ENCODE measurements at places on chromosomes 1 and 21.

GRCh38 chr1:199529324-199529723, 498.2 kb upstream of the NR5A2 start:
- no peak for DNase-seq

- no peak for DNase-seq
Observed at GRCh38 chr1:53375440-53375839, 47.6 kb upstream of the LRP8 start.

DNA sequence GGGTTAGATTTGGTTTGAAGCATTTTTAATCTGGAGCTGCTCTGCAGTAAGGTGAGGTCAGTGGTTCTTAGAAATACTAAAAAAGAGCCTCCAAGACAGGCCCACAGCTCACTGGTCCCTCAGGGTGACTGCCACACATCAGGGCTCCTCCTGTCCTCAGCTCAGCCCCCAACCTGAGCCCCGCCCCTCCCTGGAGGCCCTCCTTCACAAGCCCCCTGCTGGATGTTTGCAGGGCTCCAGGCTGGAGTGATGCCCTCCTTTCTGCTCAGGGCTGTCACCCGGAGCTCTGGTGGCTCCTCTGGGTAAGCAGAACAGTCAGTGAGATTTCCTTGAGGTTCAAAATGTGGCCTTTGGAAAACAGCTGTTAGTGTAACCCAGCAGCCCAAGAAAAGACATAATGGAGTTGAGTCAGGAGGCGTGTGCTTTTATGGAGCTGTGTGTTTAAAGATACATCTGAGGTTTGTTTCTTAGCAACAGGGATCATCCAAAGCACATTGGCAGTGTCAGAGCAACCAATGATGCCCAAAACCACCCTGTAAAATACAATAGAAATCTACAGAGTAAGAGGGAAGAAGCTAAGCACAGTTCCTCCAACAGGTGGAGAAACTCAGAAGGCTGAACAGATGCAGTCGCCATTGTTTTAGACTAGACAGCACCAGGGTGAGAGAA, 21.4 kb downstream of the STUM start:
- DNase-seq: no peak

GRCh38 chr1:155253797-155254196, 1.5 kb downstream of the ENTREP3 start:
- DNase-seq: no peak

- DNase-seq: no peak
Observed at GRCh38 chr1:94621802-94622201, 80.2 kb upstream of the F3 start.

GRCh38 chr1:231844986-231845502, 218.5 kb downstream of the DISC1 start:
- DNase-seq: no peak

- DNase-seq: no peak
Observed at GRCh38 chr1:81174811-81175476, 625.8 kb upstream of the ADGRL2 start.

DNA sequence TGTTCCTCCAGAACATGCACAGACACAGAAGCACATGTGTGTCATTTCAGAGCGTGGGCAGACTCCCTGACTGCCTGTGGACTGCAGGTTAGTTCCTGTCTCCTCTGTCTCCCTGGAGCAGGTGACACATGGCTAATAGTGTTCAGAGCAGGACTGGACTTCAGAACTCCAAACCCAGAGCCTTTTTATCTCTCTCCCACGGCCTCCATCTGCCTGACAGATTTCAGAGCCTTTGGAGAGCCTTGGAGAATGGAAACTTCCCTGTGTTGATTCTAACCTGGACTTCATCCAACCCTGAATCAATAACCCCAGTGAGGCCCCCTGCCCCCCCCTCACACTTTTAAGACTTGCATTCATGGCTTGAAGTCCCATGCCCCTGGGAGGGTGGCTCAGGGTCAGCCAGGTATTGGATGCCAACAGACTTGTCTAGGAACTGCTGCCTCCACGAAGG, 44.4 kb downstream of the C1orf198 start:
- no peak for DNase-seq

GRCh38 chr1:211259638-211260126, 516 bp downstream of the RCOR3 start:
- DNase-seq: peak; percentile 37

- DNase-seq: no peak
Observed at GRCh38 chr1:53754484-53755312, 15.7 kb upstream of the GLIS1 start.

DNA sequence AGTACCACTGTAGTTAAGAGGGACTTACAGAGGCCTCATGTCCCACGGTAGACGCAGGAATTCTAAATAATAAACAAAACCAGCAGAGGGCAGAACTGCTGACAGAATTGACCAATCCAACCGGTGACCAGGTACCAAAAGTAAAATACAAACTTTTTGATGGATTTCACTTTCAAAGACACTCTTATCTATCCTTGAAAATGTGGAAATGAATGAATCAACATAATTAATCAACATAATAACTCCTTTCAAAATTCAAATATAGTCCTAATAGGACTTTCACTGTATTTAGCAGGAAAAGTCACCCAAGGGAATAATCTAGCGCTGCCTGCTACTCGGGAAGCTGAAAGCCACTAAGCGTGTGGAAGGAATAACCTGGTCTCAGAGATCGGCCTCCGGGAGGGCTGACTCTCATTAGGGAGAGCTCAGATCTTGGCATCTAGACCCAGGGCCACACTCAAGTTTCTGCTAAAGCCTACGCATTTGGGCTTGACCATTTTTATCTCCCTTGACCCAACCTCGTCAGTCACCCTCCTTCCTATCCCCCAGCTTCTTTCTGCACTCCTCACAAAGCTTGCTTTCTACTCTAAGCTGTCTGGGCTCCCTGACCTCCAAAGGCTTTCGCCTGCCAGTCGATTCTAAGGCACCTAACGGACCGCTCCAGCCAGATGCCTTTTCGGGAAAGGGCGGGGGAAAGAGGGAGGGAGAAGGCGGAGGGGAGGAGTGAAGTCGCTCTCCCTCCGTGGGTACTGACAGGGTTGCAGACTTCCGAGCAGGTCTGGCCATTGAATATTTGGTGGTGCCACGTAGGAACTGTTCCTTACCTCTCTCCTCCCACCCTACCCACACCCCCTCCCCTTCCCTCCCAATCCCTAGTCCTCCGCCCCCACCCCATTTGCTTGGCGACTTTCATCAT, 1.6 kb downstream of the COL11A1 start:
- no peak for DNase-seq

DNA sequence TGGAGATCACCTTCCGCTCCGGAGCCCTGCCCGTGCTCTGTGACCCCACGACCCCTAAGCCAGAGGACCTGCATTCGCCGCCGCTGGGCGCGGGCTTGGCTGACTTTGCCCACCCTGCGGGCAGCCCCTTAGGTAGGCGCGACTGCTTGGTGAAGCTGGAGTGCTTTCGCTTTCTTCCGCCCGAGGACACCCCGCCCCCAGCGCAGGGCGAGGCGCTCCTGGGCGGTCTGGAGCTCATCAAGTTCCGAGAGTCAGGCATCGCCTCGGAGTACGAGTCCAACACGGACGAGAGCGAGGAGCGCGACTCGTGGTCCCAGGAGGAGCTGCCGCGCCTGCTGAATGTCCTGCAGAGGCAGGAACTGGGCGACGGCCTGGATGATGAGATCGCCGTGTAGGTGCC, 9.6 kb downstream of the SPATA46 start:
- DNase-seq: no peak

DNA sequence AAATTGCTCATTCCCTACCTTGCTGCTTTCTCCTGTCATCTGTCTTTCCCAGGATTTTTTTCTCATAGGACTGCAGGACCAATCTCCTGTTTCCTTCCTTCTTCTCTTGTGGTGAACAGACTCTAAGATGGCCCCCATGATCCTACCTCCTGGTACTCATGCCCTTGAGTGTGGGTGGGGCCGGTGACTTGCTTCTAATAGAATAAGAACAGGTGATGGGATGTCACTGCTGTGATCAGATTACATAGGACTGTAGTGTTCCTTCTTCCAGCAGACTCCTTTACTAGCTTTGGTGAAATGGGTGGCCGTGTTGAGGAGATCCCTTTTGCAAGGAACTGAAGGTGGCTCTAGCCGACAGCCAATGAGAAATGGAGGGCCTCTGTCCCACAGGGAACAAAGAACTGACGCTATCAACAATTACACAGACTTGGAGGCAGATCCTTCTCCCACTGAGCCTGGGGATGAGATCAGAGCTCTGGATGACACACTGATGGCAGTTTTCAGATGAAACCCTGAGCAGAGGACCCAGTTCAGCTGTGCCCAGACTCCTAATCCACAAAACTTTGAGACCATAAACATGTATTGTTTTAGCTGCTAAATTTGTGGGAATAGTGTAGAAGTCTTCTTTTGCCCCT, 7.5 kb downstream of the GSTM3 start:
- no peak for DNase-seq

DNA sequence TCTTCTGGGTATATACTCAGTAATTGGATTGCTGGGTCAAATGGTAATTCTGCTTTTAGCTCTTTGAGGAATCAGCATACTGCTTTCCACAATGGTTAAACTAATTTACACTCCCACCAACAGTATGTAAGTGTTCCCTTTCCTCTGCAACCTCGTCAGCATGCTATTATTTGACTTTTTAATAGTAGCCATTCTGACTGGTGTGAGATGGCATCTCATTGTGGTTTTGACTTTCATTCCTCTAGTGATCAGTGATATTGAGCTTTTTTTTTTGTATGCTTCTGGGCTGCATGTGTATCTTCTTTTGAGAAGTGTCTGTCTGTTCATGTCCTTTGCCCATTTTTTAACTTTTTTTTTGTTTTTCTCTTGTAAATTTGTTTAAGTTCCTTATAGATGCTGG, 279.4 kb downstream of the PTGER3 start:
- no peak for DNase-seq

- no peak for DNase-seq
Observed at GRCh38 chr1:100928128-100928527, 32.2 kb downstream of the SLC30A7 start.

- no peak for DNase-seq
Observed at GRCh38 chr1:222641269-222641948, 23.5 kb downstream of the MIA3 start.

DNA sequence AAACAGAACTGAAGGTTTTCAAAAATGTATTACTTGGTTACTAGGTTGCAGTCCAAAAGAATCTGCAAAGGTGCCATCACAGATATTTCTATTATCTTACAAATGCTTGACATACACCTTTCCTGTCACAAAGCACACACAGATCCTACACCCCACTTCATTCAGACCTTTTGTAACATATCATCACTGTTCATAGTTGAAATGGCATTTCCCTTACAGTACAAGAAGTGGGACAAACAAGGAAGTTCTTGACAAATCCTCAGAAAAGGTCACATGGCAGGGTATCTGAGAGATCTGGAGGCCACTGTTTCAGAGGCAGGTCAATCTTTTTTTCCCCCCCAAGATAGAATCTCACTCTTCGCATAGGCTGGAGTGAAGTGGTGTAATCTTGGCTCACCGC, 21.3 kb downstream of the TOR1AIP2 start:
- DNase-seq: no peak

DNA sequence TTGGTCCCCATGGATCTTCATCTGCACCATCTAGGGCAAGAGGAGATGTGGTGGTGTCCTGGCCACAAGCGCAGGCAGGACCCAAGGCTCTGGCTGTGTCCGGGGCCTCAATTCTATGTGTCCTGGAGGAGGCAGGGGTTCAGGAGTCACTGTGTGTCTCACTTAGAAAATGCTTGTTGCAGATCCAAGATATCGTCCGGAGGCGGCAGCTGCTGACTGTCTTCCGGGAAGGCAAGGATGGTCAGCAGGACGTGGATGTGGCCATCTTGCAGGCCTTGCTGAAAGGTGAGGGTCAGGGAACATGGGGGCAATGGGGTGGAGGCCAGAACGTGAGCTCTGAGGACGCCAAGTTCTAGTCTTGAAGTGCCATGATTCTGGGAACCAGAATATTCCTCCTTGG, 29.1 kb downstream of the TRPM2 start:
- DNase-seq: no peak

GRCh38 chr1:237199026-237199425, 157.0 kb downstream of the RYR2 start:
- no peak for DNase-seq

DNA sequence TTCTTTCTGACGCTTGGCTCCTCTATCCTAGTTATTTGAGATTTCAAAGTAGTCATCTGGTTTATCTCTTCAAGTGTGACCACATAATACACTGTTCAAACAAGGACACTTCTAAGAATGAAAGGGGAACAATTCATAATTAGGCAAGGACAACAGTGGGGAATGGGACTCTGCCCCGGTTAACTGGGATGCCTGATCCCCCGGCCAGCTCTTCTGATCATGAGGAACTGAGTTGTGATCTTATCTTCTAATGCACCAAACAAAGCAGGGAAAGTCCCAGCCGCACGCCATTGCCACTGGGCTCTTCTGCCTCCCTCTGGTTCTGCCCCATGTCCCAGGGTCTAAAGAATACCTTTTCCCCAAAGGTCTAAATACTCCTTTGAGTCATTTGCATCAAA, 158.2 kb upstream of the IRF2BP2 start:
- DNase-seq: no peak

DNA sequence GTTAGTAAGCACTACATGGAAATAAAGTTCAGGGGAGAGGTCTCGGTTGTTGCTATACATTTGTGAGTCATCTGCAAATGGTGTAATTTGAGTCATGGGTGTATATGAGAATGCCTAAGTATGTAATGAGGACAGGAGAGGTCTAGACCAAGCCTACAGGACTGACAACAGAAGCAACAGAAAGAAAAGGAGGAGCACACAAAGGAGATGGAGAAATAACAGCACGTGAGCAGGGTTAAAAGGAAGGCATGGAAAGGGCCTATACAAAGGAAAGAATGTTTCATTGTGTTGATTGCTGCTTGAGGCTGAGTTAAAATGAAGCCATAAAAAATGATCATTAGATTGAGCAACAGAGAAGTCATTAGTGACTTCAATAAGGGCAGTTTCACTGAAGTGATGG, 28.0 kb upstream of the PRKAA2 start:
- DNase-seq: no peak

DNA sequence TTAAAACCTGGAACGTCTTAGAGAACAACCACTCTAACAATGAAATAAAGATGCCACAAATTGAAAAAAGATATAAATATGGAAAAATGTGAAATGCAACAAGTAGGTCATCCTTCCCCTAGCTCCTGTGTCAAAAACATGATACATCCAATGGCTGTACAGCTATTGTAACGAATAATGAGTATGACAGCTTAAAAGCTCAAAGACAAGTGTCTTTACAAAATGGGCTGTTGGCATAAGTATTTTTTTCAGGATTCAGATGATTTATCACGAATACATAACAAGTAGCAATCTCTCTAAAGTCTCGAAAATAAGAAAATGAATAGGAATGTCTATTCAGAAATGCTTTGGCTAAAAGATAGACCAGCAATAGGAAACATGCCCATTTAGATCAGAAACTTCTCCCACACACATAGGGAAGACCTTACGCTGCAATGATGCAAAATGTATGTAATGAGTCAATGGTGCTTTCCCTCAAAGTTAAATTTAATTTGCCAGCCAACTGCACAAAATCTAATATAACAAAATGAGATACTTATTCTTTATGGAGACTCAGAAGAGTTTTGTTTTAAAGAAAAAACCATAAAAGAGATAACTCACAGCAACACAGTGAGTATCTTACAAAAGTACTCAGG, 8.3 kb downstream of the TGFBR3 start:
- no peak for DNase-seq

GRCh38 chr1:182301467-182302198, 90.0 kb downstream of the GLUL start:
- DNase-seq: no peak

Measured in activated CD8-positive, alpha-beta memory T cell treated with anti-CD3 and anti-CD28 coated beads for 1 hour (primary cell).